Left renal cortex interstitium (tissue), 4 donors: ENCODE measurements at places on chromosomes 1 and 21.

DNA sequence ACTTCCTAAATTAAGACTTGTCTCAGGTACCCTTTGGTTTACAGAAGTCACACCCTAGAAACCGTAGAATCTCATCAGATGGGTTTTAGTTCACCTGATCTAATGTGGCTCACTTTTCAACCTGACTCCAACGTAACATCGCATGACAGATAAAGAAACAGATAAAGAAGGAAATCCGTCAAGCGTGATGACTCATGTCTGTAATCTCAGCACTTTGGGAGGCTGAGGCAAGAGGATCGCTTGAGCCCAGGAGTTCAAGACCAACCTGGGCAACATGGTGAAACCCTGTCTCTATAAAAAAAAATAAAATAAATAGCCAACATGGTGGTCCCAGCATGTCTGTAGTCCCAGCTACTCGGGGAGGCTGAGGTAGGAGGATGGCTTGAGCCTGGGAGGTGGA, 97.3 kb downstream of the SPSB1 start:
- DNase-seq: no peak

DNA sequence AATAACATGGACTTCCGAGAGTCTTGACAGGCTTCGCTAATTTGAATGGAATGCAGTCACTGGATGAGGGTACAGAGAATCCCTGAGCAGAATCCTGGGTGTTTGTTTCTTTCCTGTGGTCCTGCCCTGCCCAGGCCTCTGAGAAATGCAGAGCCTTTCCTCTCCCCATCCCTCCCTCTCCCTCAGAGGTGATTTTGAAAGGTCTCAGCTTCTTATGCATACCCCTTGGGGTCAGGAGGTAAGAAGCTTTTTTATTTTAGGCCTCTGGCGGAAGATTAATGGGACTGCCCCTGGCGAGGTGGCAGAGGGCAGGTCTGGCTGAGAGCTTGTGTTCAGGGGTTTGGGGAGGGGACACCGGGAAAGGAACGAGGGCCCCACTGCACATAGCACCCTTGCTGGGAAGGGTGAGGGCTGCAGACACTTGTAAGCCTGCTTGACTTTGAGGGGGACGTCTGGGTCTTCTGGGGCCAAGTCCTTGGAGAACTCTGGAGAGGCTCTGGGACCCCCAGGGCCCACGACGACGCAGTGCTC, 116.5 kb upstream of the SLC45A1 start:
- no peak for DNase-seq

- DNase-seq: no peak
These were observed 42.4 kb downstream of the MTARC1 start for GRCh38 chr1:220828950-220829586.

GRCh38 chr1:175536369-175536768, 207.0 kb downstream of the TNR start:
- no peak for DNase-seq

DNA sequence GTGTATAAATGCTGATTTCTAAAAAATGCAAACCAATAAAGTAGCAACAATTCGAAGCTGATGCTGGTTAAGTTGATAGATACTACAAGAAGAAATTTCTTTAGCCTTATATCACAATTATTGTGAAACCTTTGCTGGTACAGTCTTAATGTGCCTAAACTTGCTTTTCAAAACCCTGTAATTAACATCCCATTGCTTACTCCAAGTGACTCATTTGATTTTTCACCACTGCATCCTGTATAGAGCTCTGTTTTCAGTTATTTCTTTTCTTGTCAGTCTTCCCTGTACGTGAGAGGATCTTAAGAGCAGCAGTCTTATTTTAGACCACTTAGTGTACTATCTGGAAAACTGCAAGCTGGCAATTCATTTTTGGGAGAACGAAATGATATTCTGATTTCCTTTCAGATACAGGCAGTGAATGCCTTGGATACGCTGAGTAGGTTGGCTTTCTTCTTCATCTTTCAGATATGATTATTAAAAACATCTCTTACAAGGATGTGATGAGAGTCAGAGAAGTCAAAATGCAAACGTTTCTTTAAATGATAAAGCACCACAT, 210.3 kb downstream of the KCTD3 start:
- no peak for DNase-seq

DNA sequence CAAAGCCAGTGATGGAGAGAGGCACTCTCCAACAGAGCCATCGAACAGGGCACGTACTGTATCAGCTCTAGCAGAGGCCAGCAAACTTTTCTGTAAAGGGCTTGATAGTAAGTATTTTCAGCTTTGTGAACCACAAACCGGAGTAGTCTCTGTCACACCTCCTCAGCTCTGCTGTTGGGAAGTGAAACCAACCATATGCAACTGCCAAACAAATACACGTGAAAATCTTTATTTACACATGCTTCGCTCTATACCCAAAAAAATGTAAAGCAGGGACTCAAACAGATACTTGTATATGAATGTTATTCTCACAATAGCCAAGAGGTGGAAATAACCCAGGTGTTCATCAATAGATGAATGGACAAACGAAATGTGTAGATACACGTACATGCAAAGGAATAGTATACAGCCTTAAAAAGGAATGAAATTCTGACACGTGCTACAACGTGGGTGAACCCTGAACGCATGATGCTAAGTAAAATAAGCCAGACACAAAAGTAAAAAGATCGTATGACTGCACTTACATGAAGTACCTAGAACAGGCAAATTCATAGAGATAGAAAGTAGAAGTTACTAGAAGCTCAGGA, 39.0 kb downstream of the SETD4 start:
- no peak for DNase-seq

DNA sequence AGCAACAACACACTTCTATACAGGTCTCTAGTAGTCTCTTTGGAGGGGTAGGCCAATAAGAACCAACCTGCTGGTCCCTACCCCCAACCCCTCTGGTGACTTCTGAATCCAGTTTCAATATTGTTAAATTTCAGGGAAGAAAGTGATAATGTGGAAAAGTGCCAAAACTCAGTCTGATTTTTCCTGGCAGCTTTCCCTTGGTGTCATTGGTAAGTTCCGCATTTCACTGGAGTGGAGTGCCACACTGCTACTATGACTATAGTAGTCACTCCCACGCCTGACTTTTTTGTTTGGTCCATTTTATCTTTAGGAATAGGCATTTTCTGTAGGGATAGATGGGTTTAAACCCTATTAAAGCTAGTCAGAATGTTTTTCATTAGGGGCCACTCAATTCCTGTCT, 5.7 kb upstream of the ARID1A start:
- DNase-seq: no peak

- no peak for DNase-seq
These were observed 4.7 kb downstream of the SZRD1 start for GRCh38 chr1:16371725-16372124.

DNA sequence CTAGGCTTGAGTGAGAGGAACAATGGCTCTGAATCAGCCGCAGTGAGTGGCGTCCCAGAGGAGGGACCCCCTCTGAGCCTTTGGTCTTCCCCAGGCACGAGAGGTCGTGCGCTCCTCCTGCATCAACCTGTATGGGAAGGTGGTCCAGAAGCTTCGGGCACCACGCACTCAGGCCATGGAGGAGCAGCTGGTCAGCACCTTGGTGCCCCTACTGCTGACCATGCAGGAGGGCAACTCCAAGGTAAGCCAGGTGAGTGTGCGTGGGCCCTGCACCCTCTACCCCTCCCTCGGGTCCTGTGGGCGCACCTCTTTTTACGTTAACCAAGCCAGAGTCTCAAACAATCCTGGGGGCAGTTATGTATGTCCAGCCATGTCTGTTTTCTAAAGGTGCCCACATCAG, 13.7 kb upstream of the TTC4 start:
- DNase-seq: no peak

DNA sequence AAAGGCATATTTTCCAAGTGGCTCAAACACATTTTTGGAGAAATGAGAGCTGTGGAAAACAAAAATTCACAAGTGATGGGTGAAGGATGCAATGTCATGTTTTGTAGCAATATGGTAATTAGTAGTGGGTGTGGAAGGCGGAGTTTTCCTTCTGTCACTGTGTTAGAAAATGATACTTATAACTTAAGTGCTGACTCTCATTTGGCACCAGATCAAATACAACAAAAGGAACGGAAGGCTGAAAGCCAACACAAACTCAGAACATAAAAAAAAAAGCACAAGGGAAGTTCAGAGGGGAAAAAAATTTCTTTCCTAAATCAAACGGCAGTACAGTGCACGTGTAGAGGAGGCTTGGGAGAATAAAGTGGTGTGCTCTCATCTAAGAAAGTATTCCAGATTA, at the start of gene TNFSF18:
TNFSF18 (minus strand) TSS at position 77 of the 400 bp plus-strand sequence; CDS start at position 32, 45 bp downstream.
- DNase-seq: peak; percentile 23

- no peak for DNase-seq
These were observed 88.5 kb upstream of the NFASC start for GRCh38 chr1:204782118-204782700.

- peak; percentile 28 for DNase-seq
These were observed 12.0 kb upstream of the FCAMR start for GRCh38 chr1:206982216-206982615.

GRCh38 chr1:157992031-157992832, 1.2 kb upstream of the KIRREL1 start:
- DNase-seq: no peak
